HCT116 (cell line): ENCODE measurements at places on chromosomes 5 and 9. TPM values are rescaled to one million over a fixed set of nuclear protein-coding genes. Genes with fewer than 3 reads are reported as not detected.
A peak's percentile ranks its signal among the peaks of the same experiment; 100 is the strongest.

- DNase-seq = no peak
- no peaks in the 10 kb centered on the region for H3K36me3 ChIP-seq
- no peaks in the 10 kb centered on the region for H3K4me1 ChIP-seq
- H3K4me3 ChIP-seq = no peak overlapping the region
- no peak overlapping the region for H3K27ac ChIP-seq
Observed at GRCh38 chr5:24059006-24059405, 551.6 kb downstream of the PRDM9 start.

DNA sequence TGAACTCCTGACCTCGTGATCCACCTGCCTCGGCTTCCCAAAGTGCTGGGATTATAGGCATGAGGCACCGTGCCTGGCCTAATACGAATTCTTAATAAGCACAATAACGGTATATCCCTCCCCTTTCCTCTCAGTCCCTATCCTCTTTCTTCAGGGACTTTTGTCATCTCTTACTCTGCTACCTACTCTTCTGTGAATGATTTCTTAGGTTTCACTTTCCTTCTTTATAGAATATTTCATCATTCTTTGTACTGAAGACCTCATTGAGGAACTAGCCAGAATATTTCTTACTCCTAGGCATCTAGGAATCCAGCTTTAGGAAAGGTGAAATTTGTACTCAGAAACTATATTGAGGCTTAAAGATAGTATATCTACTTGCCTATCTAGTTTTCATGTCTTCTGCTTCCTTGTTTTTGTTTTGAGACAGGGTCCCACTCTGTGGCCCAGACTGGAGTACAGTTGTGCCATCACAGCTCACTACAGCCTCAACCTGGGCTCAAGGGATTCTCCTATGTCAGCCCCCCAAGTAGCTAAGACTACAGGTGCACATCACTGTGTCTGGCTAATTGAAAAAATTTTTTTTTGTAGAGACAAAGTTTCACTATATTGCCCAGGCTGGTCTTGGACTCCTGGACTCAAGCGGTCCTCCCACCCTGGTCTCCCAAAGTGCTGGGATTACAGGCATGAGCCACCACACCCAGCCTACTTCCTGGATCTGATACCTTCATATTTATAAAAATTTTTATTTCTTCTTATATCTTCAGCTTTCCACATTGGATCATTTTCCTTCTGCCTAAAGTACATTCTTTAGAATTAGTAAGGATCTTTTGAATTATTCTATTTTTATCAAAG lies 69.7 kb downstream of the GPBP1 start:
- H3K36me3 ChIP-seq = peaks cover 19% of the 10 kb centered on the region
- no peaks in the 10 kb centered on the region for H3K4me1 ChIP-seq
- DNase-seq = no peak
- H3K4me3 ChIP-seq = no peak overlapping the region
- no peaks in the 10 kb centered on the region for H3K27me3 ChIP-seq

- no peaks in the 10 kb centered on the region for H3K36me3 ChIP-seq
- no peak for DNase-seq
- H3K27ac ChIP-seq = no peak overlapping the region
- peaks cover 24% of the 10 kb centered on the region for H3K27me3 ChIP-seq
Observed at GRCh38 chr9:88953381-88954029, 37.8 kb upstream of the S1PR3 start.

GRCh38 chr9:110188991-110189390 lies 19.0 kb downstream of the C9orf152 start:
- H3K36me3 ChIP-seq = no peaks in the 10 kb centered on the region
- DNase-seq = no peak
- peaks cover 17% of the 10 kb centered on the region for H3K4me1 ChIP-seq
- H3K4me3 ChIP-seq = no peak overlapping the region
- H3K27me3 ChIP-seq = no peaks in the 10 kb centered on the region

DNA sequence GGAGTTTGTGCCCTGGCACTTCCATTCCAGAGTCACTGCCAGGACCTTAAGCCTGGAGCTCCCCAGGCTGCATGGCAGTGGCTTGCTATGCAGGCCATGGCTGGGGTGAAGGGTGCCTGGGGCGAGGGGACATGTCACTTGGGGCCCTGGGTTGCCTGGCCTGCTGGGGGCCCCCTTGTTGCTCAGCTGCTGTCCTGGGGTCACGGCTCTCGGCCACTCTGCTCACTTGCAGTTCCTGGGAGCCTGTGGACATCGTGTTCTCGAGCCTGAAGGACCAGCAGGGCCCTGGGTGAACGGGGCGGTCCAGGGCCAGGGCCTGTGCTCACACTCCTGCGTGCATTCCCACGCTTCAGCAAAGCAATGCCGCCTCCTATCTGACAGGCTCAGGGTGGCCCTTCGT lies 14.5 kb upstream of the SLC2A6 start:
- no peak overlapping the region for H3K4me3 ChIP-seq
- no peaks in the 10 kb centered on the region for H3K36me3 ChIP-seq
- H3K4me1 ChIP-seq = no peaks in the 10 kb centered on the region

DNA sequence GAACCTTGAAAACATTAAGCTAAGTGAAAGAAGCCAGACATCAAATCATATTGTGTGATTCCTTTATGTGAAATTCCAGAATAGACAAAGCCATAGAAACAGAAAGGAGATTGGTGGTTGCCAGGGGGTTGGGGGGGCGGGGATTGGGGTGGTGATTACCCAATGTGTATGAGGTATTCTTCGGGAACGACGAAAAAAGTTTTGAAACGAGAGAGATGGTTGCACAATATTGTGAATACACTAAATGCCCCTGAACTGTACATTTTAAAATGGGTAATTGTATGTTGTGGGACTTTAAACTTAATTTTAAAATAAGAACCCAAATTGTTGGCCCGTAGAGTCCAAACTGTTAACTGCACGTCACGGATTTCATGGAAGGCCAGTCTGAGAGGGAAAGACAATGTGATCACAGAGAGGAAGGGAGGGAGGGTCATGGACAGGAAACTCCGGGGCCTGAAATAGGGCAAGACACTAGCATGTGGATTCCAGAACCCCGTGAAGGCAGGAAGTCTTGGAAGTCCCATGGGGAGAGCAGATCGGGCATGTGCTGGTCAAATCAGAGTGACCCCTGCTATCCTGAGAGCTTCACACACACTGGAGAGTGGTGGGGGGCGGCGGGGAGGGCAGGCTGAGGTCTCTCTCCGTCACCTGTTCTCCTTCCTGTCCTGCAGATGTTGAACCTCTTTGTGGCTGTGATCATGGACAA lies 218.4 kb downstream of the CACNA1B start:
- DNase-seq = no peak
- no peaks in the 10 kb centered on the region for H3K36me3 ChIP-seq
- H3K27me3 ChIP-seq = no peaks in the 10 kb centered on the region

DNA sequence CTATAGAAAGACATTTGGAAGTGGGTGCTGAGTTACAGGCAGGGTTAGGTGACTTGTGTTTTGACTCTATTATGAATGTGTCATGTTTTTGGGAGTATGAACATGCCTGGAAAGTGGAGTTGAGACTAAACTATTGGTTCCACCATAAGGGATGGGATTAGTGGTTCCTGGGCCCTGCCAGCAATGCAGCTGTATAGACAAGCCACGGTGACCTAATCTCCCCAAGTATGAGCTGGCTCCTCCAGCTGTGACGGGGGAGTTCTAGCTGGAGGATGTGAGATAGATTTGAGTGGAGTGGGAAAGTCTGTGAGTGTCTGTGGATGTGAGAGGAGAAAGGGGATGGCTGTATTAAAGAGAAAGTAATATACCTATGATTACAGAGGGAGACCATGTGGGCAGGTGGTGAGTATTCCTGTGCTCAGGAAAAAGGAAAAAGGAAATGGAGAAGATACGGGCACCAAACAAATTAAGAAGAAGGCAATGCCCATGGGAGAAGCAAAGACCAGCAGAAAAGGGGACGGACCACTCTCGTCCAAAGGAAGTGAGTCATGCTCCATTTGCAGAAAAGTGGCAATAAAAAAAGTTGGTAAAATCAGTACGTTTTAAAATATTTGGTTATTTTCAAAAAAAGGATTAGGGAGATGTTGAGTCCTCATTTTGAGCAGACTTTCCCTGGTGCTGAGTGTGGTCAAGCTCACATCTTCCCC lies 48.3 kb upstream of the ICE1 start:
- no peak overlapping the region for H3K27ac ChIP-seq
- no peaks in the 10 kb centered on the region for H3K36me3 ChIP-seq
- H3K4me1 ChIP-seq = no peaks in the 10 kb centered on the region
- DNase-seq = no peak

DNA sequence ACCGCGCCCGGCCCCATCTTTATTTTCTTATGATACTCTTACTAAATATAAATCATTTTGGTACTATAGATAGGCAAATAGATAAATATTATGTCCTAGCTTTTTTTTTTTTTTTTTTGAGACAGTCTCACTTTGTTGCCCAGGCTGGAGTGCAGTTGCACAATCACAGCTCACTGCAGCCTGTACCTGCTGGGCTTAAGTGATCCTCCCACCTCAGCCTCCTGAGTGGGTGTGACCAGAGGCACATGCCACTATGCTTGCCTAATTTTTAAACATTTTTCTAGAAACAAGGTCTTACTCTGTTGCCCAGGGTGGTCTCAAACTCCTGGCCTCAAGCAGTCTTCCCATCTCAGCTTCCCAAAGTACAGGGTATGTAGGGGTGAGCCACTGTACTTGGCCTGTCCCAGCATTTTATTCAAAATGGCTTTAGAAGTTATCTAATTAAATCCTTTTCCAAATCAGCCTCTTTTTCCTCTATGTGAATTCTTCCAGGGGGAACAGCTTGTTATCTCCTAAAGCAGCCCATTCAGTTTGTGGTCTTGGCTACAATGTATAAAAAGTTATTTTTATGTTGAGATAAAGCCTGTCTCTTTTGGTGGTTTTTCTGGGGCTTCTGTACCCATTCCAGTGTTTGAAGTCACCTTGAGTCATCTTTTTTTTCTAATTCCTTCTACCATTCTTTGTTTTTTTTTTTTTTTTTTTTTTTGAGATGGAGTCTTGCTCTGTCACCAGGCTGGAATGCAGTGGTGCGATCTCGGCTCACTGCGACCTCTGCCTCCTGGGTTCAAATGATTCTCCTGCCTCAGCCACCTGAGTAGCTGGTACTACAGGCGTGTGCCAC lies 12.1 kb downstream of the MELK start:
- peaks cover 25% of the 10 kb centered on the region for H3K4me1 ChIP-seq
- H3K27me3 ChIP-seq = no peaks in the 10 kb centered on the region
- DNase-seq = no peak
- H3K27ac ChIP-seq = peak overlapping the region; percentile 75
- H3K36me3 ChIP-seq = peaks cover 17% of the 10 kb centered on the region

GRCh38 chr9:112873773-112874405 lies 16.8 kb downstream of the SLC46A2 start:
- DNase-seq = no peak
- H3K36me3 ChIP-seq = no peaks in the 10 kb centered on the region
- H3K27me3 ChIP-seq = no peaks in the 10 kb centered on the region
- no peaks in the 10 kb centered on the region for H3K4me1 ChIP-seq
- H3K4me3 ChIP-seq = no peak overlapping the region

DNA sequence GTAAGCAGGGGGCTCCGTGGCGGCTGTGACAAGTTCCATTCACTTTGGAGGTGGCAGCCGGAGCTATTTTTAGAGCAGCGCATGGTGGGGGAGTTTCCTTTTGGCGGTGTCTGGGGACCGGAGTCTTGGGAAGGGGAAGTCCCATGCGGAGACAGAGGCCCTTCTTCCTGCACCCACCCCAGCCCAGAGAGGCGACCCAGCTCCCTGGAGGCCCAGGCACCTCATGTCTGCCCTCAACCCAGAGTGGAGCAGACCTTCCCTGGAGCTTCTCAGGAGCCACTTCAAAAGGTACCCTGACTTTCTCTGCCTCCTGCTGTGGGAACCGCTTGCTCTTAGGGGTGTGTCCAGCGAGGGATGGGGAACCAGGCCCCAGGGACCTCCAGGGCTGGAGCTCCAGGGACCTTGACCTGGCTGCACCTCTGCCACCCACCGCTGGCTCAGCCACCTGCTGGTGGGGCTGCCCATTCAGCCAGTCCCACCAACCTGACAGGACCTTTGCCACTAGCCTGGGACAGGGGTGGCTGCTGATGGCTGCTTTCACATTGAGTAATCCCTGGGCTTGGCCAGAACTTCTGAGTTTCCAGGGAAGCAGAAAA lies 34.1 kb downstream of the NEK6 start:
- H3K4me1 ChIP-seq = peaks cover 23% of the 10 kb centered on the region
- DNase-seq = no peak
- H3K4me3 ChIP-seq = no peak overlapping the region
- no peaks in the 10 kb centered on the region for H3K27me3 ChIP-seq

DNA sequence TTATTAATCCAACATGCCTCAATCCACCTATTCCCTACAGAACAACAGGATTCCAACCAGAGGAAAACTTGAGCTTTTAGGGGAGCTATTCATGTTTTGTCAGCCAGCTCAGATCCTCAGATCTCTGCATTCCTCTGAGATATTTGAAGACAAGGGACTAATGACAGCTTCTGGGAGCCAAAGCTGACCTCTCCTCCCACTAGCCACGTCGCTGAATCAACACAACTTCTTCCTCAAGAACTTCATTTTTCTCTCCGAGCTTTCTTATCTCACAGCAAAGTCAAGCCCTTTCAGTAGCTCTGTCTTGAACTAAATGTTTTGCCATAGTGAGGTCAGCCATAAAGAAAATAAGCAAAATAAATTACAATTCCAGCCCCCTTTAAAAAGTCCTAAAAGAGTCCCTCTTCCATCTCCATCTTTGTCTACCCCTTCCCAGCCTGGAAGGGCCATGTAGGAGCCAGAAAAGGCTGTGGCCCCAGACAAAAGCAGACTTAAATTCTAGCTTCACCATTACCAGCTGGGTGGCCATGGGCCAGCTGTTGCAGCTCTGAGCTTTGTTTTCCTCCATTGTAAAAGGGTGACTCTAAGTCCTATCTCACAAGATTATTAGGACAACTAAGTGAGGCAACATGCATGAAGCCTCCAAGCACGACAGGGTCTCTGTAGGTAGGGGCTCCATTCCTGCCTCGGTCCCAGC lies 65.0 kb downstream of the HSD17B3 start:
- no peak for DNase-seq
- no peaks in the 10 kb centered on the region for H3K36me3 ChIP-seq
- no peak overlapping the region for H3K4me3 ChIP-seq
- peaks cover 4% of the 10 kb centered on the region; the same call in 1 of the 2 replicates for H3K27me3 ChIP-seq
- H3K4me1 ChIP-seq = peaks cover 14% of the 10 kb centered on the region

DNA sequence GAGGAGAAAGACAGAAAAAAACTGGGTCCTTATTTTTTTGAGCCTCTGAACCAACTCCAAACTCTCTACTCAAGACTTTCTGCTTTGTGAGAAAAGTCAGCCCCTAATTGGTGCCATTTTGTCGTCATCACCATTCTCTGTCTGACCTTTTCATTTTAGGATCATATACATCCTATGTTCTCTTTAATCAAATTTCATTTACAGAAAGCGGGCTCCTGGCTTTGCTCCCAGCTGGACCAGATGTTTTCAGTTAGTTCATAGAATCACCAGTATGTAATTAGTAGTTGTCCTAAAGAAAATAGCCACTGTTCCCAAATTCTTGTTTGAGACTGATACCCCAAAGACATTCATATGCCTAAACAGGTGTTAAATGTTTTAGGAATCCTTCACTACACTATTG lies 28.6 kb upstream of the SLCO4C1 start:
- no peak overlapping the region for H3K27ac ChIP-seq
- H3K27me3 ChIP-seq = no peaks in the 10 kb centered on the region
- no peak overlapping the region for H3K4me3 ChIP-seq
- no peaks in the 10 kb centered on the region for H3K4me1 ChIP-seq
- no peak for DNase-seq

- no peaks in the 10 kb centered on the region for H3K4me1 ChIP-seq
- no peaks in the 10 kb centered on the region for H3K36me3 ChIP-seq
- DNase-seq = no peak
- H3K4me3 ChIP-seq = no peak overlapping the region
- H3K27me3 ChIP-seq = no peaks in the 10 kb centered on the region
- no peak overlapping the region for H3K27ac ChIP-seq
Observed at GRCh38 chr5:156383510-156384265, 56.7 kb downstream of the SGCD start.

The DNM1 gene
- total RNA-seq = 12.0 TPM

The SCGB3A2 gene
- total RNA-seq = not detected

The ZNF483 gene
- total RNA-seq = 5.0 TPM

The DROSHA gene
- total RNA-seq = 73.5 TPM
